HCT116 (cell line): ENCODE measurements at places on chromosomes 3 and 15. TPM values are rescaled to one million over a fixed set of nuclear protein-coding genes. Genes with fewer than 3 reads are reported as not detected.

Gene RAB6B
- total RNA-seq = 14.1 TPM

Gene KBTBD12
- not detected for total RNA-seq

Gene CCDC54
- not detected for total RNA-seq

Gene GRK7
- not detected for total RNA-seq

Gene NEK11
- 3.1 TPM for total RNA-seq

Gene QTRT2
- total RNA-seq = 47.7 TPM
